Effector CD4-positive, alpha-beta T cell (primary cell): ENCODE measurements at places on chromosomes 12 and 14.
A peak's percentile ranks its signal among the peaks of the same experiment; 100 is the strongest.

DNA sequence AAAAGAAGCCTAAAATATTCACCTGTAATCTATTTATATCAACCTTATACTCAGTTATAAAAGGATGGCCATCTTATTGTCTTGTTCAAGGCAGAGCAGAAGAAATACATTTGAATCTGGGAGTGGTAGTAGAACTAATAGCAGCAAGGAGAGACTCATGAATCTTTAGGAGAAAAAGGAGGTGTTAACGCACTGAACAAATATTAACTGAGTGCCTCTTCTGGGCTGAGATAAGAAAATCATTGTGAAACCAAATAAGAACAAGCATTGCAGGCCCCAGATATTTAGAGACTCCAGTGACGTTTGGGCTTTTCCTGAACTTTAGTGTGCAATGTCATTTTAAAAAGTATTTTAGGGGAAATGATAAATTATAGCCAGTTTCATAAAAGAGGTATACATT lies 790.6 kb downstream of the DIO2 start:
- no peak for DNase-seq

- DNase-seq, result no peak
Observed at GRCh38 chr14:20486684-20487395, 17.6 kb downstream of the PNP start.

GRCh38 chr14:23183479-23183878 lies at the start of gene SLC7A8:
Gene SLC7A8 (minus strand): TSS chr14:23183660. CDS start chr14:23182914, 746 bp downstream.
- peak; percentile 11 for DNase-seq

GRCh38 chr14:49769171-49769570 lies 1.2 kb downstream of the KLHDC2 start:
- no peak for DNase-seq

GRCh38 chr12:131758016-131758739 lies 47.3 kb downstream of the SFSWAP start:
- no peak for DNase-seq

DNA sequence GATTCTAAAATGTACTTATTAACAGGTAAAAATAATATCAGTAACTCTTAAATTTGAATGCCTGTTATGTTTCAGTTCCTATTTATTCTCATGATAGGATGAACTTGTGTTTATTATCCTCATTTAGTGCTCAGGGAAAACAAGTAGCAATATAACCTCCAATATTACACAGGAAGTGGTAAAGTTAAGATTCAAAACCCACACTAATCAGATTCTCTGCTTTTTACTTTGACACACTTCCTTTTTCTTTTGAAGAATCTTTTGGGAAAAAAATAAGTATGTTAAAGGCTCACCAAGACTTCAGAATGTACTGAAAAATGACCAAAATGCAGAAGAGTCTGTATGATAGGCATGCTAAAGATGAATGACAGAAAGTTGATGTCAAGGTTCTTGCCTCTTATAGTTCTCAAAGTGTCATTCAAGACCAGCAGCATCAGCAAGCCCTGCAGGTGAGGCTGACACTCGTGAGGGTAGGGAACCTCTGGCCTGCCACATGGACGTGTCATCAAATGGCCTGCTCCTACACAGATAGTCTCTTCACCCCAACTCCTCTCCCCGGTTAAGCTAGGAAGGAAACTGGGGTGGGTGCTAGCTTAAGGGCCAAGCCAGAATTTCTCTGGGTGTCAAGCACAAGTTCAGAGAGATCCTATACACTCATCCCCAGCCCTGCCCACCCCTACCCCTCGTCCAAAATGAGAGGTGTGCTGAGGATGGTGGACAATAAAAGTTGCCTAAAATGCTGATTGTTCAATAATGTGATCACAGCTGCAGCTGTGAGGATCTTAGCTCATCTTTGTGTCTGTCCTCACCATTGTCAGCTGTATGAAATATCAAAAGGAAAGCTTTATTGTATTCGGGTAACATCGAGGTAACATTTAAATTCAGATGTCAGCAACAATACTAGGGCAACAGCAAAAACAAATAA lies 6.3 kb downstream of the TBPL2 start:
- no peak for DNase-seq

DNA sequence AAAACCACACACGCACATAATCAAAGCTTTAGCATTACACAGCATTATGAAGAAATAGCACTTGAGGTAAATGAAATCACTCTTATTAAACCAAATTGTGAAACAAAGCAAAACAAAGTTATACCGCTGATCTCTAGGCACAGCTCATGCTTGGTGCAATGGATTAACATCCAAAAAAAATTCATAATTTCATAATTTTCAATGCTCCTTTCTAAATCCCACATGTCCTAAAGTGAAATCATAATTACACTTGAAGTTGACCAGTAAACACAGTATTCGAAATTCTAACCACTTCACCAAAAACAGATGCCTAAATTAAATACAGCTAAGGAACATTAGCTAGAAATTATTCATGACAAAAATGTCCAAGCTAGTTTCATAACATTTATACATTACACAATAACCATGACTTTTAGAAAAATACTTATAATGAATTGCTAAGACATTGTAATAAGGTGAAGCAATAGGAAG lies 1.5 kb downstream of the MLH3 start:
- no peak for DNase-seq

GRCh38 chr12:75890660-75891059 lies 140.9 kb downstream of the PHLDA1 start:
- DNase-seq, result no peak

DNA sequence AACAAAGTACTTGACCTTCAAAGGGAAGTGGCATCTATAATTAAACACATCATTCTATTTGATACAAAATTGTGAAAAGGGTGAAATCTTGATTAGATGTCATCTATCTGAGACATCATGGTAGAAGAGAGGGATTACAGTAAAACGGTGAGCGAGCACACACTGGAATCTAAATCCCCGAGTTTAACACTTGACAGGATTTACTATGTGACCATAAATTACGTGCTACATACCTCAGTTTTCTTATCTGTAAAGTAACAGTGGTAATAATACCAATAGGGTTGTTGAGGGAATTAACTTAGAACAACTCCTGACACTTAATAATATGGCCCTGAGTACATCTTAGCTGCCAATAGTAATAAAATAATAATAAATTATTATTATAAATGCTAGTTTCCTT lies 13.3 kb downstream of the USP44 start:
- DNase-seq, result no peak

DNA sequence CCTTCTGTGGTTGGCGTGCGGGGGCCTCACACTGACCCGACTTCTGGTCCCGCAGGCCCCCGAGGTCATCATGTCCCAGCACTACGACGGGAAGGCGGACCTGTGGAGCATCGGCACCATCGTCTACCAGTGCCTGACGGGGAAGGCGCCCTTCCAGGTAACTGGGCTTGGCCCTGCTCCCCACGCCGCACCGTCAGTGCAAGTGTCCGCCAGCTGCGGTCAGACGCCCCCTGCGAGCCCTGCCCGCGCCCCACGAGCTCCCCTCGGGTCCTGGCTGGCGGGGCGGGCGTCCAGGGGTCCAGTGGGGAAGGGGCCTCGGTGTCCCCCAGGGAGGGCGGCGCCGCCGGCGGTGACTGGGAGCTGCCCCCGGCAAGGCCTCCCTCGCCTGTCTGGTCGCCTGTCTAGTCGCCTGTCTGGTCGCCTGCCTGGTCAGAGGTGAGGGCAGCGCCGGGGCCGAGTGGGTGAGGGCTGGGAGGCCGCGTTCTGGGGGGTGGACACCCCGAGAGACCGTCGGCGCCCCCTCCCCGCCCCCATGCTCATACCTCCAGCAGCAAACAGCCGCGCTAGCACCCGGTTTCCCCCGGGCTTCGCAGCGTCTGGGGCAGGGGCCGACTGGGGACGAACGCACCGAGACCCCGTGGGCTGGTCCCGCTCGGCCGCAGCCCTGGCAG lies 14.8 kb downstream of the ULK1 start:
- DNase-seq, result no peak

DNA sequence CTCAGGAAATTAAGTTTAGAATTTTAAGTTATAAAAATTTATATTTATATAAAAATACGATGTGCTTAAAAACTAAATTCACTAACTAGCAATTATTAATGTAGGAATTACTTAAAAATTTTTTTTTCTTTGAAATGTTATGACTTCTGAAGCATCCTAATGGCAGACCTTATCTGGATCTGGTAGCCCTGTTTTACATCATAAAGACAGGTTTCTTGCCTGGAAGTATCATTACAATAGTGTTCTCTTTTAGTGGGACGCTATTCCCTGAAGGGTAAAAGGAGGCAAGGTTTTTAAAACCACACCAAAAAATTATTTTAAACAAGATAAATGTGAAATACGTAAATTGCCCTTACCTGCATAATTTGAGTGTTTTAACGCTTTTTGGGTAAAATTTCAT lies 2.1 kb downstream of the WDR20 start:
- no peak for DNase-seq

- DNase-seq, result no peak
Observed at GRCh38 chr12:128314611-128315010, 47.6 kb downstream of the TMEM132C start.

DNA sequence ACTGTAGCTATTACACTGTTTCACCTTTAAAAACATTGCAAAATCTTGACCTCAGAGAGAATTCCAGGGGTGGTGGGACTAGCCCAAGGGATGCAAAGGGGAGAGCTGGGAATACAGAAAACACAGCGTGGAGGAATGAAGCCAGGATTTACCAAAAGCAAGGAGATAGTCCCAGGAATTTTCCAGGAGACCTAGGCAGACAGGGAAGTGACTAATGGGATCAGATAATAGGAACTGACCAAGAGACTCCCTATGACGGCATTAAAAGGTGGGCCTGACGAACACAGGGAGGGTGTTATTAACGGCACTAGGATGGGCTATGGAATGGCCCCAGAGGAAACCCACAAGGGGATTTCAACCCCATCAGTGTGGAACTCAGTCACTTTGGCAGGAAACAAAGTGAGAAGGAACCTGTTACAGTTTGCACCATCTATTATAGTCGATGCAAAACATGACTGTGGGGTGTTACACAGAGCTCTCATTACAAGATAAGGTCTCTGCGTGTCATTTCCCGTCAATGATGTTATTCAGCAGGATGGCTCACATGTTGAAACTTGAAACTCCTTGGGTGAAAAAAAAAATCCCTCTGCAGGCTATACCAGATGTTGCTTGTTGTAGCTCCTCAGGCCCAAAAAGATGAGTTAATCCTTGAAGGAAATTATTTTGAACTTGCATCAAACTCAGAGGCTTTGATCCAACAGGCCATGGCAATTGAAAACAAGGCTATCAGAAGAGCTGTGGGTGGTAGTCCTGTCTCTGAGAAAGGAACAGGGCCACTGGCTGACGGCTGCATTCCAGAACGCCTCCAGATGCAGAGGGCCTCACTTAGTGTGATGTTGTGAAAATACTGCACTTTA lies 58.7 kb downstream of the DRAM1 start:
- no peak for DNase-seq

DNA sequence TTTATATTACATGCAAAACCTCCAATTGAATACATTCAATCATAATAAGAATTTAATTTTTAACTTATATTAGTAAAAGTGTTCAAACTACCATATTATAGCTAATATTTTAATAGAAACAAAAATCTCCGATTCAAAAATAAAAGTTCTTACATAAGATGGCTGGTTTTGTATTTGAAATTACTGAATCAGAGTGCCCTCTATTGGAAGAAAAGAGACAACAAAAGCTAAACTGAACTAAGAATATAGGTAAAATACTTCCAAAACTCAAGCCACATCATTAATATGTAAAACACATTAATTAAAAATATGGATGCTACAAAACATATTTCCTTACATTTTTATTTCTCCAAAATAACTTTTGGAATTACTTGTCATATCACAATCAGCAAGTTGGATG lies 120.3 kb downstream of the GARIN6 start:
- no peak for DNase-seq

DNA sequence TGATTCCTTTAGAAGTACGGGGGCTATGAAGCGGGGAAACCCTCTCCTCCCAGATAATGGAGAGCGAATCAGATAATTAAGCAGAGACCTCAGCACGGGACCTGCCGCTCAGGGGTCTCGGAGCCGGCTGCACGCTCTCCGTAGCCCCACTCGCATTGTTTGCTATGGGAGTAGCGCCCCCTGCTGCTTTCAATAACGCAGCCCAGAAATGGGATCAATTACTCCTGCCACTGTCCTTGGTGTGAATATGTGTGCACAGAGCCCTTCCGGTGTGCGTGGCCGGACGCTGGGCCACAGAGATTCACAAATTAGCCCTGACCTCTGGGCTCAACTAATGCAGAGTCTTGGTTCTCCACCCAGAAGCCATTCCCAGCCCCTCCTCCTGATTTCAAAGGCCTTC lies 76.4 kb upstream of the TMEM132C start:
- DNase-seq, result no peak

- DNase-seq, result no peak
Observed at GRCh38 chr12:117034701-117035151, 64.5 kb downstream of the TESC start.

- no peak for DNase-seq
Observed at GRCh38 chr14:99937475-99938244, 127.6 kb upstream of the EVL start.

DNA sequence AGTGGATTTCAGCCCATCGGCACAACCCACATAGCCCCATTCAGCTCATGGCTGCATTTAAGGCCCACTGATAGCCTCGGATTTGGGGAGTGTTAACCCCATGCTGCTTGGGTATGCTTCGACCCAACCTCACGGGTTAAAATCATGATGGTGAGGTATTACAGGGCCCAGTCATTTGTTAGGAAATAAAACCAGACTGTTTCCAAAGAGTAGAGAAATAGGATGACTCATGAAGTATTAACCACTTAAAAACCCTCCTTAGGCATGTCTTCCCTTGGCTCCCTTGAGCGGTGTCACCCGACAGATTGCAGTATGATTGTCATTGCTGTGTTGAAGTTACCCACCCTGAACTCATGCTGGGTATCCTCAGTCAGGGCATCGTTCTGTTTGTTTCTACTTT lies 289.1 kb downstream of the CACNA1C start:
- DNase-seq, result no peak

GRCh38 chr12:85740186-85740585 lies 96.0 kb downstream of the RASSF9 start:
- DNase-seq, result no peak

- DNase-seq, result no peak
Observed at GRCh38 chr14:51620056-51620455, 31.7 kb upstream of the FRMD6 start.

- DNase-seq, result no peak
Observed at GRCh38 chr12:7832059-7832696, 40.5 kb downstream of the SLC2A14 start.

DNA sequence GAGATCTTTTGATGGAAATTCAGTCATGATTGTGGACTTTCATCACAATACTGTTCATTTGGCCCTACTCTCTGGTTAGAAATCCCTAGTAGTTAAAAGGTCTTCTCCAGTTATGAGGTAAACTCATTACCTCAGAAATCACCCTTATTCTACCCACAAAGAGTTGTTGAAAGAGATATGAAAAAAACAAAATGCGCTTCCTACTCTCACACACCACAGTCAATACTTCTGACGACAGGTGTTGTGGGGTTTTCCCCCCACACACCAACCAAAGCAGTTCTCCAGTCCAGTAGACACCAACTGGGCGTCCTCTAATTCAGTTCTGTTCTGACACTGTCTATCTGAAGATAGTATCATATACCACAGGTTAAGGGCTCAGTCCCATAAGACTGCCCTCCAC lies 54.9 kb downstream of the TRMT5 start:
- DNase-seq, result no peak
